Fibroblast of skin of right quadriceps (primary cell): ENCODE measurements at places on chromosomes 11 and 22.
A peak's percentile ranks its signal among the peaks of the same experiment; 100 is the strongest.

GRCh38 chr11:101618709-101619108, 34.9 kb upstream of the TRPC6 start:
- peak; percentile 75 for DNase-seq

DNA sequence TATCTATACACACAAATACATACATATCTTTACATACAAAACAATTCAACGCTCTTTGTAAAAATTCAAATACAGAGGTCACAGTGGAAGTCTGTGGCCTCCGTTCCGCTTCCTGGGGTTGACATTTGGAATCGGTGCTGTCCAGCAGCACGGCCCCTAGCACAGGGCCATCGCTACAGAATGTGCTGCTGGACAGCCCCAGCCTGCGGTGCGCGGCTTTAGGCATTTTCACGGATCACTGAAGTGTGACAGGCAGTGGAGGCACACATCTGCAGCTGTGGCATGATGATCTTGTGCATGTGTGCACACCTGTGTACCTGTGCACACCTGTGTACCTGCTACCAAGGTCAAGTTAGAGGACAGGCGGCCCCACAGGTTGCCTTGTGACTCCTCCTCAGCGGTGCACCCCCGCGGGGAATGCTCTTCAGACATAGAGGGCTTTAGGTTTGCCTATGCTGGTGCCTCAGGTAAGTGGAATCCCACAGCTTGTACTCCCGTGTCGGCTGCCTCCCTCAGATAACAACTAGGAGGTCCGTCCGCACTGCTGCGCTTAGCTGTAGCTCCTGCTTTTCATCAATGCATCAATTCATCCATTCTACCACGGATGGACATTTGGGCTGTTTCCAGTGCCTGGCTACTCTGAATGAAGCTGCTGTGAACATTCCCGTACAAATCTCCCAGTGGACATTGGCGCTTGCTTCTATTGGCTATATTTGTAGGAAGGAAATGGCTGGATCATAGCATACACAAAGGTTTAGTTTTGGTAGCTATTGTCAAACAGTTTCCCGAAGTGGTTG, 29.9 kb downstream of the GAL start:
- no peak for DNase-seq

DNA sequence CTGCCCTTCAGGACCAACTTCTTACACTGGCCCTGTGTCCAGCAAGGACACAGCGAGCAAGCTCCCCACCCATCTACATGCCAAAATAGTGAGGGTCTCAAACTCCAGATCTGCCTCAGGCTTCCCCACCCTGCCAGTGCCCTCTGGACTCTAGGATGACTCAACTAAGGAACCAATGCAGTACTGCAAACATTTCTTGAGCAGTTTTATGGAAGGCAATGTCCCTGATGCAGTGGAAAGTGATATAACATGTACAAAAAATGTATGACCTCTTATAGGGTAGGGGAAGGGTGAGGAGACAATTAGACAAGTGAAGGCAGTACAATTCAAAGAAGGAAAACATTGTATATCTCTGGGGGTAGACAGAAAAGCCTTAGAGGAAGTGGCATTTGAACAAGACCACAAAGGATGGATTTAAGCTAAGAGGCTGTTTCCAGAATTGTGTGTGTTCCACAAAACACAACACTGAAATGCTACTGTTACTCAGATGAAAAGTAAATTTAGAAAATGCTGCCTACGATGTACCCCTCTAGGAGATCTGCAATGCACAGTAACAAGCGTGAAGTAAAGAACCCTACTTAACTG, 47.3 kb downstream of the RAB30 start:
- DNase-seq, result no peak

GRCh38 chr22:29917052-29917902, 34.3 kb downstream of the MTMR3 start:
- no peak for DNase-seq

DNA sequence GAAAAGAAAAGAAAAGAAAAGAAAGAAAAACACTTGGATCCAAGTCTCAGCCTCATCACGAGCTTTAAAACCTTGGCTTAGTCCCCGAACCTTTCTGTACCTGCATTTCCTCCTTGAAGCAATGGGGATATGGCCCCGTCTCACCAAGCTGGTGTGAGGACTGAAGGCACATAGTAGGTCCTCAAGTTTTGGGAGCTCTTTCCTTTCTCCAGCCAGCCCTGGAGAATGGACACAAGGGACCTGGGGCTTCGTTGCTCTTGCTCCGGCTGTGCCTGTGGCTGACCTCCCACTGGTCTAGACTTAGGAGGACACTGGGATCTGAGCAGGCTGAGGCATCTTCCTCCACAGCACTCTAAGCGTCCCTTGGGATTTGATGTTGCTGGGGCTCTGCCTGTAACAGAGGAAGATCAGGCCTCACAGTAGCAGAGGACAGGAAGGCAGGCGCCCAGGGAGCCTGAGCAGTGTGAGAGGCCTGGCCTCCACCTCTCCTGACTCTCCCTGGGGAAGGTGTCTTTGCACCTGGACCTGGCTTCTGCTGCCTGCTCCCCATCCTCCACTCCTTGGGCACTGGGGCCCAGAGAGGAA, 32.8 kb downstream of the KCNC1 start:
- DNase-seq, result peak; percentile 25

- peak; percentile 34 for DNase-seq
Measured at GRCh38 chr22:44723801-44724200, 21.8 kb downstream of the PRR5 start.

DNA sequence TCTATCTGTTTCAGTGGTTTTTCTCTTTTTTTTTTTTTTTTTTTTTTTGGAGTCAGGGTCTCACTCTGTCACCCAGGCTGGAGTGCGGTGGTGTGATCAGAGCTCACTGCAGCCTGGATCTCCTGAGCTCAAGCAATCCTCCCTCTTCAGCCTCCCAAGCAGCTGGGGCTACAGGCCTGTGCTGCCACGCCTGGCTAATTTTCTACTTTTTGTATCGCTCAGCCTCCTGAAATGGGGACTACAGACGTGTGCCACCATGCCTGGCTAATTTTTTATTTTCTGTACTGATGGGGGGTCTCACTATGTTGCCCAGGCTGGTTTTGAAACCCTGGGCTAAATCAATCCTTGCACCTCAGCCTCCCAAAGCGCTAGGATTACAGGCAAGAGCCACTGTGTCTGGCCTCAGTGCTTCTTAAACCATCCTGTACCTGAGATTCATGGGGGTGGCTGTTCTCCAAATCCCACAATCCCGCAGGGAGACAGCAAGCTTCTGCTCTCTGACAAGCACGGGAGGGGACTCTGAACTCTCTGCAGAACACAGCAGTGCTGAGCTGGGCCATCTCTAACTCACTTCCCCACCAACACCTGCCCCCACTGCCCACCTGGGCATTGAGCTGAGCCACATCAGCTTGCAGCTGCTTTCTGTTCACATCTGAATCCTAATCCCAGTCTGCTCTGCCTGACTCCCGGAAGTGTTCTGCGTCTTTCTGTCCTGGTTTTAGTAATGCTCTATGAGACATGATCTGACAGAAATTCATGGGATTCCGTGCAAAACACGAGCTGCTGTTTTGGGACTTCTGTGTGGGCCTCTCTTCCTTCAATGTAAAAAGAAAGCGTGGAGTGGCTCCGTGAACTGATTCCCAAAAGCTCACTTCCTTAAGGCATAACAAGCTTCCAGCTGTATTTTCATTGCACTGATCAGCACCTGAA, 400.0 kb downstream of the LARGE1 start:
- no peak for DNase-seq
